ENCODE measurements at places on chromosomes 3 and 15.

DNA sequence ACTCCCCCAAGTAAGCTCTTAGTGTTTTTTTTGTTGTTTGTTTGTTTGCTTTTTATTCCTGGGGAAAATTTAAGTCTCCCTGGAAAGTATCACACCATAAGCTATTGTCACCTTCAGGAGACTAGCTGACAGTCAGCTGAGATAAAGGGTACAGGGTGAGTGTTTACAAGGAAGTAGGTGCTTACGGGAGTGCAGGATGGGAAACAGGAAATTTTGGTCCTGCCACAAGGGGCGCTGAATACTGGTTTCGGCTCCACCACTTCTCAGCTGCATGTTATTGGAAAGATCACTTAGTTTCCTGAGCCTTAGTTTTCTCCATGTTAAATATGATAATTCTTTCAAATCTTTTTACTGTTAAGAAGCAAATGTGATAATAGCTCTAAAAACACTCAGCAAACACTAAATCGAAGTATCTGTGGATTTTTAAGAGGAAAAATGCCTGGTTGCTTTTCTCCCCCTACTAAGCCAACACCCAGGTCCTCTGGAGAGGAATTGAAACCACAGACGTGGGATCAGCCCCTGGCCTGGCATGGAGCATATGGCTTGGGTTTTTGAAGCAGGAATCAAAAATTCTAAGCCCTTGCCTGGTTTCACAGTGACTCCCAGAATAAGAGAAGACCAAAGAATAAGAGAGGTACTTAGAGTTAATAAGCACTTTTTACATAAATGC, 90.7 kb downstream of the SCN11A start:
- no peak for DNase-seq

GRCh38 chr3:193165431-193166120, 75.4 kb upstream of the PLAAT1 start:
- no peak for DNase-seq

- DNase-seq = no peak
These were observed 827 bp downstream of the WNT5A start for GRCh38 chr3:55486101-55486856.

DNA sequence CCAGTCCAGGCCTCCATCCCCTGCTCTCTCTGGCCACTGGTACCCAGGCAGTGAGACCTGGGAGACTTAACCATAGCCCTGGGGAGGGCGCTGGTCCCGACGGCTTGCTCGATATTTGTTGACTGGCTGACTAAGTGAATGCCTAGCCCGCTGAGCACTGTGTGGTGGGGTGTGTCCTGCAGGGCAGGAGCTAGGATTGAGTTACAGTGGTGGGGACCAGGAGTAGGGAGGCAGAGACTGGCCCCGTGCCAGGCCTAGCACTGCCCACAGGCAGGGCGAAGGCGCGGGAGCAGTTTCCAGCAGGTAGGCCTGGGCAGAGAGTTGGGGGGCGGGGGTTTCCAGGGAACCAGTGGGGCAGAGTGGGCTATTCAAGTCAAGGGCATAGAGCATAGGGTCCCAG, at the start of gene VILL:
VILL (plus strand) TSS at position 260 of the 400 bp plus-strand sequence. CDS start 2,887 bp downstream, outside the sequence.
- no peak for DNase-seq

DNA sequence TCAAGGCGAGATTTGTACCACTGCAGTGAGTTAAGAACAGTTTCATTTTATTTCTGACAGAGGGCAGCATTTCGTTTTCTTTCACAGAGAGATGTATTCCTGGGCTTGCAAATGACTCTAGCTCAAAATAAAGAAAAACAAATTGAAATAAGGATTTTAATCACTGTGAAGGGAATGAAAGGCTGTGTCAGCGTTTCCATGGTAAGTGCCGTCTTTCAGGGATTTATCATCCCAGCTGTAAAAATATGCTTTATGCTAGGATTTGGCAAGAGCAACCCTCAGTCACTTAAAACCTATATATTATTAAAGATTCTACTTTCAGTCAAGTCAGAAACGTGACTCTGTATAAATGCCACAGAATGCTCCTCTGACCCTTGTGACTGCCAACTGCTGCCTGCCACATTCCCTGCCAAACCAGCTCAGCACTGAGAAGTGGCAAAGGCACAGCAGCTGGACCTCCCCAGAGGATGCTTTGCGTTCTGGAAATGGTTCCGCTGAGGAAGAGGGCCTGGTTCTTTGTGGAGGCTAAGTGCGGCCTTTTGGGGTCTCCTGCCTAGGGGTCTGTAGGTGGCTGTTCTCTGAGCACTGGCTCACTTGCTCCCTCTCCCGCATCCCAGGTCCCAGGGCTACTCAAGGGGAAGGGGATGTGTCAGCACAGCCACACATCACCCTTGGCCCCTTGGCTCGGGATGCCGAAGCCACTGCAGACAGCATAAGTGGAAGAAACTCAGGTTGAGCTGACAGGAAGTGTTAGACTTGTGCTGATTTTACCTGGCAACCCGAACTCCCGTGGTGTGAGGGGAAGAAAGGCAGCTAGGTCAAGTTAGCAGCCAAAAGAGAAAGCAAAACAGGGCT, 56.6 kb upstream of the POMGNT2 start:
- DNase-seq = peak; percentile 56

GRCh38 chr15:31308185-31308639, 18.4 kb upstream of the KLF13 start:
- peak; percentile 33 for DNase-seq

DNA sequence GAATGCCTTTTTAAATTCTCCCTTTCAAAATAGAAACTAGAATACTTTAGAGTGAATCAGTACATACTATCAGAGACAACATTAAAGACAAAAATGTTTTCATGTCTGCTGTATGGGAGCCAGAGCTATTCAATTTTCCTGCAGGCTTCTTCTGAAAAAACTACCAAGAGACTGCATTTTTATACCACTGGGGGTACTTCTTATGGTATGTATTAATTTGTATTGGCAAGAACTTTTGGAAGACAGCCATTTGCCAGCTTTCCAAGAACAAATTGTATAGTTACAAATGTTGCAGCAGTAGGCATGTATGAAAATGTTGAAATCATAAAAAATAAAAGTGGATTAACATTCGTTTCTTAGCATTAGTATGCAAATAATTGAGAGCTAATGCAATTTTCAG, 1010.0 kb upstream of the CADM2 start:
- DNase-seq = no peak

All from activated T-cell treated with anti-CD3 and anti-CD28 coated beads, Interleukin-2, amount 50 U/mL, for 24 hours (primary cell).